ENCODE measurements at places on chromosomes 5 and 9.

DNA sequence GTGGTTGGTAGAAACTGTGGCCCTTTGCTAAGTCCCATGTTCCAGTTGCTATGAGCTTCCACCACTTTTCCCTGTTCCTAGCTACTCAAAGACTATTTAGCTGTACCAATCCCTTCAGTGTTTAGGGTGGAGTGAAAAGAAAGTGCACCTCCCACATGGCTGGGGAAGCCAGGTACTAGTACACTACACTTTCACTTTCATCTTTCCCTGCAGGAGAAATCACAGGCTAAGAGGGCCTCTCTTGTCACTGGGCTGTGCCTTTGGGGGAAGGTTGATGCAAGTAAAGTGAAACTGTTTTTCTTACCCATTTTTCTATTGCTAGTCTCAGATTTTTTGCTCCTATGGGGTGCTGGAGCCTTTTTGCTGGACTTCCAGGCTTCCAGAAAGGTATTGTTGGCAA, 33.5 kb upstream of the CKS2 start:
- no peak for DNase-seq

GRCh38 chr9:93902780-93903655, 52.1 kb downstream of the BARX1 start:
- no peak for DNase-seq

GRCh38 chr5:95823738-95824609, 1.4 kb upstream of the GLRX start:
- DNase-seq = peak; percentile 38

- no peak for DNase-seq
Observed at GRCh38 chr9:96004379-96004778, 128.9 kb downstream of the ERCC6L2 start.

DNA sequence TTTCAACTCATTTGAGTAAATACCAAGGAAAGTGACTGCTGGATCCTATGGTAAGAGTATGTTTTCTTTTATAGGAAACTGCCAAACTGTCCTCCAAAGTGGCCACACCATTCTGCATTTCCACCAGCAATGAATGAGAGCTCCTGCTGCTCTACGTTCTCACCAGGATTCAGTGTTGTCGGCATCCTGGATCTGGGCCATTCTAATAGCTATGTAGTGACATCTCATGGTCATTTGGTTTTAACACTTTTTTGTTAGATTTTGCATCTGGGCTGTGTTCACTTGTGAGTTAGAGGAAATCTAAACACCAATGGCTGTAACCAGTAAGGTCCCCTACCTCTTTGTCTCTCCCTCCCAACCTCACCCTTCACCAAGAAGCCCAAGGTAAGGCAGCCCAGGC, 115.9 kb downstream of the ATPSCKMT start:
- DNase-seq = no peak

DNA sequence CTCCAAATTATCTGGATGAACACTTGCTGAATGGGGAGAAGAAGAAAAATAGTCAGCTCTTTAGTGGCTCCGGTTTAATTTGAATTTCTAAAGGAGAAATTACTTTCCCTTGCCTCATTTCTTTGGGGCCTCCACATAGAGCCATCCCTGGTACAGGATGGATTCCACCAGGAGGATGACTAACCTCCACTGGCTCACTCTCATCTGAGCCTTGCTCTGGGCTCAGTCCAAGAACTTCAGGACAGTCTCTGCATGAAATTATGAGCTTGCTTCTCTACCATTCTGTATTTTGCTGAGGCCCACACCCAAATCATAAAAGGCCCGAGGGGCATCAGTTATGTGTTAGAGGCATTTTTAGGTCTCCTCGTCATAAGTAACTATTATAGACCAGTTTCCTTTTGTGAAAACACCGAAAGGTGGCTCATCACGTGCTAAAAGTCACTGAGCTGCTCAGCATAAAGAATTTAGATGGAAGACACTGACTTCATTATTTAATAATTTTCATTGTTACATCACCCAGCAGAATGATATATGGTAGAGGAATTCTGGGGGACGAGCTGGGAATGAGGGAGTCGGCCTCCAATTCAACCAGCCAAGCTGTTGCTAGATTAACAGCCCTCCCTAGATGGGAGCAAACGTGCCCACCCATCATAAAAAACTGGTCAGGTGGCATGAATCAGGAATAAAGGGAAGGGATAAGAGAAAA, 222.1 kb downstream of the TARS1 start:
- DNase-seq = no peak

GRCh38 chr9:127279717-127280285, 15.2 kb downstream of the GARNL3 start:
- no peak for DNase-seq

DNA sequence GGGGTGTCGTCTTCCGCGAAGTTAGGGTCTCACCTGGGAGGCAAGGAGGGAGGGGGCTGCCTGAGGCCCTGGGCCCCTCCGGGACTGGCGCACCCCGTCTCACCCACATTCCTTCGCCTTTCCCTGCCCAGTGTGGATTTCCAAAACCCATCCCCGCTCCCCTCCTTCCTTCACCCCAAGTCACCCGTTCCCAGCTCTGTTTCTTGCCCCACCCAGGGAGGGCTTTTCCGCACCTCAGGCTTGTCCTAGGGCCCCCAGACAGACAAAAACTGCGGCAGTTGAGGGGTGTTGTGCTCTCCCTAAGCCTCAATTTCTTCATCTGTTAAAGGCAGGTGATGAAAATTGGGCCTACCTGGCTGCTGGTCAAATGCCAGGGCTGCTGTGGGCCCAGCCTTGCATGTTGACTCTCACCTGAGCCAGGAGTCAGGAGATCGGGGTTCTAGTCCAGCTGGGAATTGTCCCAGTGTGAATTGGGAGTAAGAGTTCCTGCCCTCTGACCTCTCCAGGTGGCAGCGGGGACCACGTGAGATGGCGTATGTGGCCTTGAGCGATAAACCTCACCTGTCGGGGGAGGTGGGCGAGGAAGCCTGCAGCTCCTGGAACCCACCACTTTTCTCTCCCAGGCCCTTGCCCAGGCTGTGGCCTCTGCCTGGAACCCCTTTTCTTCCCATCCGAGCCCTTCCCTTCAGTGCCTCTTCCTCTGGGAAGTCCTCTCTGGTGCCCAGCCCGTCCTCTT, 143.4 kb upstream of the IER5L start:
- DNase-seq = no peak

GRCh38 chr5:35213608-35214007, 16.7 kb downstream of the PRLR start:
- no peak for DNase-seq

DNA sequence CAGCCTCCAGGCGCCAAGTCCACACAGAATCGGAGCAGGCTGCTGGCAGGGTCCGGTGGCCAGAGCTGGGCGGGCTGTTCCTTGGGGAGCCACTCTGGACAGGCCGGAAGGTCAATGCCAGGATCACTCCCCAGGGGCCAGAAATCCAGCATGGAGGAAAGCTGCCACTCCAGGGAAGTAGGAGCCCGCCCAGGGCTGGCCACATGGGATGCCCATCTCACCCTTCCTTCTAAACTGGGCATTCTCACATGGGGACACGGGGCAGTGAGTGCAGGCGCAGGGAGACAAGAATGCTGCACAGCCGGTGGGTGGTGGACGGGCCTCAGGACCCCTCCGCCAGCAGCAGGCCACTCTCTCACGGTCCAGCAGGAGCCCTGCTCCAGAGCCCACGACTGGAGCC, 58.2 kb downstream of the ADAMTS2 start:
- DNase-seq = no peak

DNA sequence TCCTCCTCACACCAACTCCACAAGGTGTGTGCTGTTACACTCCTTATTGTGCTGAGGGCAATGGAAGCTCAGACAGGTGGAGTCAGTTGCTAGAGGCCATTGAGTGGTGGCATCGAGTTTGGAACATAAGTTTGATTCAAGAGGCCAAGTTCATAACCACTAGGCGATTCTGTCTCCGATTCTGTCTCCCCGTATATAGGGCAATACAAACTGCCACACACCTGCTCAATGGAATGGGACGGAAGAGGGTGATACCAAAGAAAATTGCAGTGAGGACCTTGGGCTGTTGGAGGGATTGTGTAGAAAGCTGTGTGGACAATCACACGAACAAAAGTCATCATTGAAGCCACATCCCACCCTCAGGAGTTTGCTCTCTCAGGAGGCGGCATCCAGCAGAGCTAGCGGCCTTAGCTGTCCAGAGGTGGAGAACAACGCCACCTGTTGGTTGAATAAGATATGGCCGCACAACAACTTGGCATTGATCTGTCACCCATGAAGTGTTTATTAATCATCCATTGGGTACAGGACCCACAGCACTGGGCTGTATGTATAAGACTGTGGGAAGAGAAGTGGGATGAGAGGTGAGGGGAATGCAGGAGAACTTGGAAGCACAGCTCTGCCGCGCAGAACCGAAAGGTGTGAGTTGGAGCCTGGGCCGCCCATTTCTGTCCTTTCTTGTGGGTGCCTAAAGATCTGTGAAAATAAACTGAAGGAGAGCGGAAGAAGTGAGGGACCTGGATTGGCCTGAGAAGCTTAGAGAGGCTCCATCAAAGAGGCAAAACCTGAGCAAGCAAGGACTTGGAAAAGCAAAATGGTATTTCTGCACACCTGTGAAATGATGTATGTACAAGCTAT, 16.1 kb upstream of the NEUROG1 start:
- DNase-seq = no peak

DNA sequence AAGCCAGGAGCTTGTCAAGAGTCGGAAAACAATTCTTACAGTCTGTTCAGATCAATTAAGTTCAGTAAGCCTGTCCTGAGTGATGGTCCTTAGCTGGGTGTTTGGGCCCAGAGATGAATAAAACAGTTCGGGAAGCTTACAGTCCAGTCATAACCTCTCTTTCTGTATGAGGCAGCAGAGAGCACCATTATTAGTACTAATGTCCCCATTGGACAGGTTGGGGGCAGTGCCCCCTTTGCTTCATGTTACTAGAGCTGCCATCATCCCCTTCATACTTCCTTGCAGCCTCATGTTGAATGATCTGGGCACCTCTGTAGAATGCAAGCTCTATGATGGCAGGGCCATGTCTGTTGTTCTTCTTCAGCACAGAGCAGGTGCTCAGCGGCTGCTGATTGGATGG, 9.8 kb downstream of the DOCK2 start:
- DNase-seq = no peak

GRCh38 chr5:120103495-120103894, 360.6 kb upstream of the PRR16 start:
- no peak for DNase-seq

GRCh38 chr9:131167146-131167692, 41.8 kb downstream of the NUP214 start:
- DNase-seq = no peak

DNA sequence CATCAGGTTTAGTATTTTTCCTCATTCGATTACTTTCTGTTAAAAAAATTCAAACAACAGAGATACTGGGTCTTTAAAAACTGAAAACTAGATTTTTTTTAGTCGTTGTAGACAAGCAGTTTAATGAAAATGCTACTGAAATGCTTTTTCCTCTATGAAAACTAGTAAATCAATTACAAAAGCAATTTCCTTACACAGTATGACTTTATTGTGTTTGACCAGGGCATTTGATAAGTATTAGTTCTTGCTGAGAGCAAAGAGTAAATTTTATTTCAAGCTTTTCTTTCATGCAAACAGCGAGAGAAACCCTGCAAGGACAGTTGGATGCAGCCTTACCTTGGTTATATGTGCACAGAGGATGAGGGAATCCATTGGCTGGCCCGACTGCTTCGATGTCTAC, 308.5 kb downstream of the MAT2B start:
- no peak for DNase-seq

- no peak for DNase-seq
Observed at GRCh38 chr5:87127956-87128687, 139.6 kb upstream of the RASA1 start.

GRCh38 chr9:31323726-31324444, 1060.6 kb upstream of the ACO1 start:
- no peak for DNase-seq

- DNase-seq = no peak
Observed at GRCh38 chr5:20109326-20109725, 121.3 kb upstream of the CDH18 start.

GRCh38 chr5:89735082-89735481, 674.5 kb downstream of the CETN3 start:
- DNase-seq = no peak

DNA sequence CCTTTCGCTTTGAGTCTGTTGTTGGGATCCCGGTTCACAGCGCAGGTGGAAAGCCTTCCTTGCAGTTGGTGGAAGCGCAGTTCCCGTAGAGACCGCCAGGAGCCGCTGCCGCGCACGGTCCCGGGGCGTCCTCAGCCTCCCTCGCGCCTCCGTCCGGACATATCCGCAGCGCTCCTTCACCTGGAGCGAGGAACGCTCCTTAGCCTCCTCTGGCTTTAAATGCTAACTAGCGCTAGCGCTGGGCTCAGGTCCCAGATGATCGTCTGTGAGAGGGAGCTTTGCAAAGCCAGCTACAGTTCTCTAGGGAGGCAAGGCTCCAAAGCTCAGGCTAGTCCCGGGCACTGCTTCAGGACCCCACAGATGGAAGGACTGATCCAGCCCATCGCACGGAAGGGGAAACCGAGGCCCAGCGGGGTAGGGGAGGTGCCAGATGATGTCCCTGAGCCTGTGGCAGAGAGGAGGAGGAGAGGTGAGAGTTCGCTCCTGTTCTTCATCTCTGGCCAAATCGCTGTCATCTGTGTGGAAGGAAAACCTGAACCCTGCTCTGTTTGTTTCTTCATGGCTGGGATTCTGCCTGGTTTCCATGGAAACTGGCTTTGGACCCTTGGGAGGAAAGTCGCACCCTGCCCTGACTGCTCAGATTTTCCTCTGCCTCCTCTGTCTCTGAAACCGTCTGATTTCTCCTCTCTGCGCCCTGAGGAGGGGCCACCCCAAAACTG, 31.4 kb downstream of the COL15A1 start:
- DNase-seq = peak; percentile 61

GRCh38 chr9:89311346-89312221, 589 bp downstream of the CKS2 start:
- no peak for DNase-seq

GRCh38 chr9:27442464-27442863, 81.6 kb upstream of the IFNK start:
- no peak for DNase-seq

DNA sequence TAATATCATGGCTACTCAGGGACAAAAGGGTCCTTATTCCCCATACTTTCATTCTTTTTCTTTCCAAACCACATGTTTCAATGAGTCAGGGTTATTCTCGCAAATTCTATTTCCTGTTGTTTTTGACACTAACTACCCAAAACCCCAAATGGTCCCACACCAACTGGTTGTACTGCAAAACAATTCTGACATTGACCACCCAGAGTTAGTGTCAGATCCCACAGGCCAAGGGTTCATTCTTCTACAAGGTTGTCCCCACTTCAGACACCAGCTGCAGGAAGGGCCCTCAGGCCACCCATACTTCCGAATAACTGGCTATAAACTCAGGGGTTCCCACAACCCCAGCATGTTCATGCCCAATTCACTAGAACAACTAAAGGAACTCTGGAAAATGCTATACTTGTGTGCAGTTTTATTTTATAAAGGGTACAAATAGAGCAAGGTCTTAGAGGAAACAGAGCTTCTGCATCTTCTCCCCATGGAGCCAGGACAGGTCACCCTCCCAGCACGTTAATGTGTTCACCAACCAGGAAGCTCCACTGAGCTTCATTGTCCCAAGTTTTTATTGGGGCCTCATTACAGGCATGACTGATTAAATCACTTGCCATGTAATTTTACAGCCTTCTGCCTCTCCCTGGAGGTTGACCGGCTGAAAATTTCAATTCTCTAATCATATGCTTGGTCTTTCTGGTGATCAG, 334.8 kb downstream of the DRD1 start:
- DNase-seq = no peak
